ENCODE measurements at places on chromosomes 1 and 21.

DNA sequence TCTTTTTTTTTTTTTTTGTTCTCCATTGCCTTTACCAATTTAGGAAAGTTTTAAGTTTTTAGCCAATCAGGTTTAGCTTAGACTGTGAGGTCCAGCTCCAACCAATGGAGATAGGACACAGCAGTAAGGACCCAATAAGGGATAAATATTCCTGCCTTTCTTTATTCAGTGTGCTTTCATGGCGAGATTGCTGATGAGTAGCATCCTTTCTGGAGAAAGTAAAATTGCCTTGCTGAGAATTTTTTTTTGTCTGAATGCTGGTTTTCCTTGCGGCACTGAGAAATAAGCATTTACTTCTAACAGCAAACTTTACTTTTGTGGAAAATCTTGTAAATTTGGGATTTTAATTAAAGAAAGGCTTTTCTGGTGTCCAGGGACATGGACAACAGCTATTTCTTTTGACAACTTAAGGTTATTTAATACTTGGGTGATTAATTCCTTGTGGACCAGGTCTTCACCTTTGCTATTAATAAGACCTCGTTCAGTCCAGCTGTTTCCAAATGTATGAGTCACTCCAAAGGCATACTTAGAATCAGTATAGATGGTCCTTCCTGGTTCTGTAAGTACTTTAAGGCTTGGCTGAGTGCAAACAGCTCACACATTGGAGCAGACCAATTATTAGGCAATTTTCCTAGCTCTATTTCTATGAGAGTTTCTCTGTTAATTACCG, 54.1 kb downstream of the SERINC2 start:
- DNase-seq, result no peak

- no peak for DNase-seq
Observed at GRCh38 chr21:45945868-45946210, 35.7 kb upstream of the COL6A1 start.

DNA sequence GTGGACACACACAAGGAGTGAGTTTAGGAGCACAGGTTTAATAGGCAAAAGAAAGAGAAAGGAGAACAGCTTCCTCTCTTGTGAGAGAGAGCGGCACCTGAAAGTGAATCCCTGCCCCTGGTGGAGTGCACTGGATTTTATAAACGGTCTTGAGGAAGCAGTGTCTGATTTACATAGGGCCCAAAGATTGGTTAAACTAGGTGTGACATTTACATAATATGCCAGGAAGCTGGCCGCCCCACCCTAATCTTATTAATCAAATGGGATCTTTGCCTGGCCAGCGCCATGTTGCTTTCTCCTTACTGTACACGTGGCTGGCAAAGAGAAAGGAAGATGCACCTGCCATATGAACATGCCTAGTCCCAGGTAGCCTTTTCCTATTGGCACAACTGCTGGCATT, 38.7 kb downstream of the CFH start:
- no peak for DNase-seq

DNA sequence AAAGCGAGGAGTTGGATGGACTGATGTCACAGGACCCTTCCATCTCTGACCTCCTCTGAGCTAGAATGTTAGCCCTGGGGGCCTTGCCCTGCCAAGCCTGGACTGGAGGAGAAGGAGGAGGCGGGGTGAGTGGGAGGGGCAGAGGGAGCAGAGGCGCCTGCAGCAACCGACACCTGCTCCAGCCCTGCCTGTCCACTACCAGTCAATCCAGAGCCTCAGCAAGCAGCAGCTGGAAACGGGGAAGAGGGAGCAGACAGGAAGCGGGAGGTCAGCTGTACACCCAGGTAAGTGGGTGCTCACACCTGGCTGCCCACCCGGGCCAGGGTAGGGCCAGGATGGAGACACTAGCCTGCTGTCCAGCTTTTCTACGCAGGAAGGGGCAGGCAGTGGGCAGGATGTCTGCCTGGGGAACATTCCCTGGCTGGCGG, at the start of gene IGFN1:
Gene IGFN1 (plus strand): TSS at position 201 of the 428 bp plus-strand sequence. CDS start 2,470 bp downstream, outside the sequence.
- no peak for DNase-seq

DNA sequence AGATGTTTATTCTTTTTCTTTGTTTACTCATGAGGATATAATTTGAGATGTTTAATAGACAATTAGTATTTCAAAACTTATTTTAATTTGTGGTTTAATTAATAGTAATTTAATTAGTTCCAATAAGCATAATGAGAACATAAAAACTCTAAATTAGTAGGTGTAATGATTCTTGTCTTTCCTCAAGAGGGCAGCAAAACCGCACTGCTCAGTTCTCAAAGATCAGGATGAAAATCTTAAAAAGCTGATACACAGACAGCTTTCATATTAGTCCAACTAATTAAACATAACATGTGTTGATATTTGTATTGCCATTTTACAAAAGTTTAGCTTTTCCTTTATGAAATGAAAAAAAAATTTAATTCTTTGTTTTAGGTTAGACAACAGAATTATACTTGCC, 106.7 kb upstream of the C21orf91 start:
- DNase-seq, result no peak

DNA sequence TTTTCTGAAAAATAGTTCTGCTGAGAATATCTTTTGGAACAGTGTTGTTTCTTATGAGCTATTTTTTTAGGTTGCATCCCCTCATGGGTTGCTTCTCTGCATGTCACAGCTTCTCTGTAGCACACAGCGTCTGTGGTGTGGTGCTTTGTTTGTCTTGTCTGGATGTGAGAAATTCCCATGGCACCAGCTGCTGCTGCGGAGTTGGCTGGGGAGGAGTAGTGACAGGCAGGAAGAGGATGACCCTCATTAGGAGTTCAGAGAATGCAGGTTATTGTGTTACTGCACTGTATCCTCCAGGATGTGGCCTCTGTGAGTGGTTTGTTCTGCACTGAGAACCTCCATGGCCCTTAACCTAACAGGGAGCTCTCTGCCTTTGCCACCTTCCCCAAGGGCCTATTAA, 64.8 kb downstream of the TSEN15 start:
- DNase-seq, result no peak

- no peak for DNase-seq
Observed at GRCh38 chr1:92192246-92192645, 25.5 kb upstream of the C1orf146 start.

- DNase-seq, result no peak
Observed at GRCh38 chr1:1989789-1990188, 13.8 kb downstream of the CFAP74 start.

DNA sequence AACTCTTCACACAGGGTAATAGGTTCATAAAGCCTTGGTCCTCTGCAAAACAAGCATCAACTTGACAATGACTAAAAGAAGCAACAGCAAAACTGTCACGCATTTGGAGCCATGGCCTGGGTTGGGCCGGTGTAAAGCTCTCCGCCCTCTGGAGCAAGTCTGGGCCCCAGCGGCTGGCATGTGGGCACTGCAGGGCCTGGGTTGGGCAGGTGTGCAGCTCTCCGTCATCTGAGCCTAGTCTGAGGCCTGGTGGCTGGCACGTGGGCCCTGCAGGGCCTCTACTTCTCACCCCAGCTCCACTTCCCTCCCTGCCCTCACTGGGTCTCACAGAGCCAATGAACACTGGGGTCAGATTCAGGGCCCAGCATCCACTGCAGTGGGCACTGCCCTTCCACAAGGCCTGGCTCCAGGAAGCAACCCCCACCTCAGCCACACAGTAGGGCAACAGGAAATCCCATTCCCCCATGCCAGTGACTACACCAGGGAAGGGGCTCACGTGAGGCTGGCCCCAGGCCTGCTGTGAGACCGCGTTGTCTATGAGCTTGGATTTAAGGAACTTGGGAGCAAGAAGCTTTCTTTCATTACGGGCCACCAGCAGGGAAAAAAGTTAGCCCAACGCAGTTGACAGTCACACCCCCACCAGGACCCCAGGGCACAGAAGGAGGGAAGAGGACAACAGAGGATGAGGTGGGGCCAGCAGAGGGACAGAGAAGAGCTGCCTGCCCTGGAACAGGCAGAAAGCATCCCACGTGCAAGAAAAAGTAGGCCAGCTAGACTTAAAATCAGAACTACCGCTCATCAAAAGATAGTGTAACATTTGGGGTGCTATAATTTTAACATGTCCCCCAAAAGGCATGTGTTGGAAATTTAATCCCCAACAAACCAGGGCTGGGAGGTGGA, 52.7 kb downstream of the NPHP4 start:
- no peak for DNase-seq

DNA sequence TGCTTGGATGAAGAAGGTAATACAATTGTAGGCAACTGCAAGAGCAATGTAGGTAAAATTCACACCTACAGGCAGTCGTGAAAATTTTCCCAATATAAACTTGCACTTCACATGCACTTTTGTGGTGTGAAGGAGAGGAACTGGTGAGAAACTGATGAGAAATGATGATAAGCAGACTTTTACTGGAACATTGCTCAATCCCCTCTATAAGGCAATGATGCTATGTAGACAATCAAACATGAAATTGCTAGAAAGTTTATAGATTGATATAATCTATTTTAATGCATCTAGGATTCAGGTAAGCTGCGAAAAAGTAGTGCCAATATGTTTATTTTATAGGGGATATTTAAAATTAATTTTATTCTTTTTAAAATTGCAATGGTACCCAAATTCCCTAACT, 802.2 kb downstream of the KCNT2 start:
- no peak for DNase-seq

All from activated T-cell treated with anti-CD3 and anti-CD28 coated beads for 1 hour (primary cell).